ENCODE measurements at places on chromosomes 3 and 15.

DNA sequence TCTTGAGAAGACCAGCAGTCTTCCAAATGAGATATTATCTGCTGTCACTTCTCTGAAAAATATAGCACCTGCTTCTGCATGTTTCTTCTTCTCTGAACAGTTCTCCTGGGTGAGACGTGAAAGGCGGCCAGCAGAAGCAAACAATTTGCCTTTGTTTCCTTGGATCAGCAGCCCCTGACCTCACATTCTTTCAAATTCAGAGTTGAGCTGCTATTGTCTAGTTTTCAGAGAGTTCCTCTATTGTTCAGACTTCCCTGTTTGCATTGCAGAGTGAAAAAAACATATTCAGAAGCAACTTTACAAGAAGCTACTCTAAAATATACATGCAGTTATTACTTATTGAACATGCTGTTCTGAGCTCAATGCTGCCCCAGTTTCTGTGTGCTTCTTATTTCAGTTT is 653.6 kb downstream of the NAALADL2 start:
- no peak for DNase-seq

- DNase-seq: no peak
Measured at GRCh38 chr3:185878920-185879319, 54.1 kb upstream of the IGF2BP2 start.

DNA sequence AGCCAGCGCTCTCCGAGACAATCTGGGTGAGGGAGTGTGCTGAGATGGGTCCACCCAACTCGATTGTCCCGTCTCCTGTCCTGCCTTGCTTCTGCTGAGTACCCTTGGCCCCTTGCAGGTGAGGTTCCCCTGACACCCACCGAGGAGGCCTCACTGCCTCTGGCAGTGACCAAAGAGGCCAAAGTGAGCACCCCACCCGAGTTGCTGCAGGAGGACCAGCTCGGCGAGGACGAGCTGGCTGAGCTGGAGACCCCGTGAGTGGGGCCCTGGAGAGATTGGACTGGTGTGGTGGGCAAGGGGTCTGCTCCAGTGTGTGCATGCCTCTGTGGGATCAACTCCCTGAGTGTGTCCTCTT is 23.6 kb downstream of the NBEAL2 start:
- no peak for DNase-seq

- DNase-seq: peak; percentile 54
Measured at GRCh38 chr3:156681002-156681401, 6.6 kb downstream of the TIPARP start.

DNA sequence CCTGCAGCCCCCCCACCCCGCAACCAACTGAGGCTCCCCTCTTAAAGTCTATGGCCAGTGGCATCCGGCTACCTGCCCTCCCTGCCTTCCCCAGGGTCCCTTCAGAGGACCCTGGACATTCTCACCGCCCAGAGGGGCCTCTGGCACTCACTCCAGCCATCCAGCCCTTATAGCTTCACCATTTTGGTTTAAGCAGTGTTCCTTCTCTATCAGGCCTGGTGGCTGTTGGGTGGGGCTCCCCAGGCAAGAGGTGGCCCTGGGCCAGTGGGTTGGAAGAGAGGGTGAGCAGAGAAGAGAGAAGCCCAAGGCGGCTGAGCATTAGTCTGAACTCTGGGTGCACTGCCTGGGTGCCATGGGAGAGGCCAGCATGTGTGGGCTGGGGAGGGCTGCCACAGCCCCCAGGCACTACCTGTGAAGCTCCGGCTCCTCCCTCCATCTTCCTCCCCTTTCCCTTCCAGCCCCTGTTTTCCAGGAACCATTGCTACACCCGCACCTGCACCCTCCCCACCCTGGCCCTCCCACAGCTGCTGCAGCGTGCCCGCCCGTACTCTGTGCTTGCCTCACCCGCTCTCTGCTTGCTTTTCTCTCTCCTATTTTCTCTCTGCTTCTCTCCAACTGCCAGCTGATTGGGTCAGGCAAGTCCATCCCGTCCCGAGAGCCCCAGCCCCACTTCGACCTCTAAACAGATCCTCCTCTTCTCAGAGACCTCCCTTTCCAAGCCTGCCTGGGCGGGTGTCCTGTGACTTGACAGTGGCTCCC is 168.2 kb downstream of the TBC1D2B start:
- no peak for DNase-seq

- DNase-seq: peak; percentile 33
Measured at GRCh38 chr3:52310861-52311575, 5.1 kb upstream of the DNAH1 start.

- DNase-seq: peak; percentile 63
Measured at GRCh38 chr3:183698756-183699155, 1.2 kb downstream of the YEATS2 start.

DNA sequence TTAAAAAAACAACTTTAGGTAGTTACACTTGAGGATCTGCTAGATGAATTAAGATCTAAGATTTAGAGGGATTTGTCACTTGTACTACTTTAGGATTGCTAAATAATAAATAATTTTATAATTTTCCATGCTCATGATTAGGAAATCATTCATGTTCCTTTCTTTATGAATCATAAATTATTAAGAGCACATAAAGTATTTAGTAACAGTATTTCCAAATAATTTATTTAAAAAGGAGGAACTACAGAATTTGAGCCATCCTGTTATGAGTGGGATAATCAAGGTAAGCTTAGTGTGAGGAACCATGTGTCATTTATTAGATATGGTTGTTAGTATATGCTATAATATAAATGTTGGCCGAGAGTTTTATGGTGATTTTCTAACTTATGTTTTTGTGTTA is 37.5 kb upstream of the C3orf38 start:
- no peak for DNase-seq

DNA sequence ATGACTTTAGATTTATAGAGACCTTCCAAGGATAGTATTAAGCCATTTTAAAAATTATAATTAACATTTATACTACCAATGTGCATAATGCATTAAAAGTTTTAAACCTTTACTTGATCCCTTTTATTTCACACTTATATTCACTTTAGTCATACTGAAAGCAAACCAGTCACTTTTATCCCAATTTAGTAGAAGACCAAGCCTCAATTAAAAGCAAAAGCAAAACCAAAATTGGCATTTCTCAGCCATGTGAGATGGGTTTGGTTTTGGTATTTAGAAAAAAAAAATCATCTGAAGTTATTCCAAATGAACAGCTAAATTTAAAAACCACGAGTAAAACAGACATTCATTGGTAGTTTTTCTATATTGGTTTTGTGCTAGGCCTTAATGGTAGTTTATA is 249.4 kb downstream of the LPP start:
- no peak for DNase-seq

GRCh38 chr3:159911664-159912037 is 77.0 kb upstream of the IL12A start:
- DNase-seq: no peak

- DNase-seq: no peak
Measured at GRCh38 chr3:175869404-175869803, 1010.3 kb downstream of the NAALADL2 start.

GRCh38 chr15:70099967-70100473 is 2.3 kb upstream of the TLE3 start:
- peak; percentile 35 for DNase-seq

DNA sequence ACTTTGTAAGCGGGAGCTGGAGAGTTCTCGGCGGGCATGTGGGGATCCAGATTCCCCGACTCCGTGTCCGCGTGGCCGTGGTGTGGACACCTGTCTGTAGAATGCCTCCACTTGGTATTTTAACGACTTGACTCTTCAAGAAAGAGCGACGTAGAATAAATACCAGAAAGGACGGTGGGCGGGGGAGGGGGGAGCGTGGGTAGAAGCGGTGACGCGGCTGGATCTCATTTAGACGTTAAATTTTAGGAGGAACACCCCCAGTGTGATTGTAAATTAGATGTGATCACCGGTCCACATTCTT is 620 bp upstream of the PYGO1 start:
- no peak for DNase-seq

DNA sequence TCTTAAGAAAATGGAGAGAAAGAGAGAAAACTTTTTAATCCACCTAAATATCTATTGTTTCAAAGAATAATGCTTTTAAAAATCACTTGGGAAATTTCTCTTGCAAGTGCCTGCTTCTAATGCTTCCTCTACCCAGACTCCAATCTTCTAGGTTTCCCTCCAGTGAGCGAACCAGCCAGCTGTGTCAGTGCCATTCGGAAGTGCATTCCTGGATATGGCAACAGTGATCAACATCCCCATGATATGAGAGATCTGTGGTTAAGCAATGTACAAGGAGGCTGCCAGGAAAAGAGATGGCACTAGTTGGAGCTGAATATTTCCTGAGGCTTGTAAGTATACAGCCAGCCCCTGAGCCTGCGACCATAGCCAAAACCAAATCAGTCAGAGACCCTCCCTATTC is 53.3 kb upstream of the KCNMB2 start:
- DNase-seq: peak; percentile 18

GRCh38 chr3:14312375-14312774 is 90.0 kb upstream of the SLC6A6 start:
- no peak for DNase-seq

DNA sequence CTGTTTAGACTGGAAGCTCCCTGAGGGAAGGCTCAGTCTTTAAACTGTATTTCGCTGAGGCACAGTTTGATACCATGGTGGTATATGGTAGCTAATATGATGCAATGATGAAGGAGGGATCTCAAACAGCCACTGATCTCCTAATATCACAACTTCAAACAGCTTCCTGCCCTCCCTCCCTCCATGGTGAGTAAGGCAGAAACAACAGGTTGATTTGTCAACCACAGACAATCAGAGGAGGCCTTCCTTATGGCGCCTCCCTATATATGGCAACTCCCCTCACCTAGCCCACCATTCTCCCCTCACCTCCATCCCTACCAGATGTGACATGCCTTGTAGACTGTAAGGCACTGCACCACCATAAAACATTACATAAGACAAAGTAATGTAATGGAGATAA is 316.5 kb upstream of the ICE2 start:
- DNase-seq: no peak

GRCh38 chr15:73906346-73907034 is 19.8 kb upstream of the LOXL1 start:
- peak; percentile 25 for DNase-seq

DNA sequence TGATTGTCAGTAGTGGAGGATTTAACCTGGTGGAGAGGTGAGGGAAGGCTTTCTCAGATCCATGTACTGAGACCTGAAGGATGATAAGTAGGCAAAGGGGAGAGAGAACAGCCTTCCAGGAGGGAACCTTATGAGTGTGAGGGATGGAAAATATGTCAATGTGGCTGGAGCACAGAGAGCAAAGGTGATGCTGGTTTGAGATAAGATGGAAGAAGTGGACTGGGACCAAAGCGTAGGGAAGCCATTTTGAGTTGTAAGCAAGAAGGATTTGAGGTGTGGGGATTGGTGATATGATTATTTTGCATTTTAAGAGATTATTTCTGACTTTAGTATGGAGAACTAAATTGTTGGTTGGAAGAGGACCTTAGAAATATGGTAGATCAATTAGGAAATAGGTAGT is 3.9 kb downstream of the FBXO45 start:
- no peak for DNase-seq

DNA sequence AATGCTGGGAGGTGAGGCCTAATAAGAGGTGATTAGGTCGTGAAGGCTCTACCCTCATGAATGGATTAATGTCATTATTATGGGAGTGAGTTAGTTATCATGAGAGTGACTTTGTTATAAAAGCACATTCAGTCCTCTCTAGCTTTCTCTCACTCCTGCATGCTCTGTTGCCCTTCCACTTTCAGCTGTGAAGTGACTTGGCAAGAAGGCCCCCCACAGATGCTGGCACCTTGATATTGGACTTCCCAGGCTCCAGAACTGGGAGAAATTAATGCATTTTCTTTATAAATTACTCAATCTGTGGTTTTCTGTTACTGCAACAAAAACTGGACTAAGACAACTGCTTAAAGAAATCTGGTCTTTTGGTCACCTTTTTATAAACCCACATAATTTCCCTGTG is 144.3 kb downstream of the FBN1 start:
- DNase-seq: no peak

DNA sequence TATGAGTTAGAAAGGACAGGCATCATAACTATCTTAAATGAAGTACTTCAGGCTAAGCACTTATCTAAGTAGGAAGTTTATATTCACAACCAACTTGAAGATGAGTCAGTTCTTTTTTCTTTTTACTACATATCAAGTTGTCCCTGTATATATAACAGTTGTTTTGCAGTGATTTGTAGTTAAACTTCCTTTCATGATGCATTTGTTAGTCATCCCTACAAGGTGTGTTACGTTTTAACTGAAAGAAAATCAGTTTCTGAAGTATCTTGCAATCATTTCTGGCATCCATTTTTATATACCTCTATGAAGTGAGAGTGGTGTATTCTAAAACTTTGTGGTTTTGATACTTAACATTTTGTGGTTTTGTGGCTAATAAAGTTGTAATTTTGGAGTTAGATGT is 46.1 kb downstream of the ZFAND6 start:
- peak; percentile 33 for DNase-seq

DNA sequence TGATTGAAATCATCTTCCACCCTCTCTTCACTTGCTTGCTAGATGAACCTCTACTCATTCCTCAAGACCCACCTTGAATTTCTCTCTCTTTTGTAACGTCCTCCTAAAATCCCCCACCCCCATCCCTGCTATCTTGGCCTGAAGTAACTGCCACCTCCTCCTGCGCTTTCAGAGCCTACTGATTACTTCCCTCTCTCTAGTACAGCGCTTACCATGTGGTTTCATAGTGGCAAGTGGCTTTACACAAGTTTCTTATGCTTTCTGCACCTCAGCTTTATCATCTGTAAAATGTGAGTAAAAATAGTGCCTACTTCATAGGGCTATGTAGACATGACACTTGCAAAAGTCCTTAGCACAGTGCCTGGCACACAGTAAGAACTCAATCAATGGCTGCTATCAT is 28.7 kb upstream of the DAZL start:
- DNase-seq: no peak

GRCh38 chr3:119779731-119780383 is 2.0 kb upstream of the NR1I2 start:
- no peak for DNase-seq

- DNase-seq: peak; percentile 78
Measured at GRCh38 chr15:94327356-94327936, 96.1 kb downstream of the MCTP2 start.

- no peak for DNase-seq
Measured at GRCh38 chr15:60162251-60162967, 158.3 kb downstream of the FOXB1 start.

GRCh38 chr3:51669241-51670052 is 1.6 kb upstream of the TEX264 start:
- DNase-seq: peak; percentile 92

- no peak for DNase-seq
Measured at GRCh38 chr3:23735535-23736326, 70.0 kb upstream of the UBE2E1 start.

All from adipocyte (in vitro differentiated cells).